ENCODE measurements at places on chromosomes 2 and 18. TPM values are rescaled to one million over a fixed set of nuclear protein-coding genes. Genes with fewer than 3 reads are reported as not detected.

Gene MBD2
- 36.2 TPM for total RNA-seq

Gene COQ10B
- total RNA-seq = 9.1 TPM

Gene SERPINB13
- not detected for total RNA-seq

Gene NHEJ1
- total RNA-seq = 26.8 TPM

Gene RBM43
- total RNA-seq = 8.1 TPM

Gene LINC00305
- not detected for total RNA-seq

Gene TRIB2
- 73.6 TPM for total RNA-seq

Gene PAPOLG
- 21.1 TPM for total RNA-seq

Gene PLGLB2
- 2.2 TPM for total RNA-seq

Gene PAX8
- 0.49 TPM for total RNA-seq

Data from neural crest cell (in vitro differentiated cells).